ENCODE measurements at places on chromosomes 6 and 20.

DNA sequence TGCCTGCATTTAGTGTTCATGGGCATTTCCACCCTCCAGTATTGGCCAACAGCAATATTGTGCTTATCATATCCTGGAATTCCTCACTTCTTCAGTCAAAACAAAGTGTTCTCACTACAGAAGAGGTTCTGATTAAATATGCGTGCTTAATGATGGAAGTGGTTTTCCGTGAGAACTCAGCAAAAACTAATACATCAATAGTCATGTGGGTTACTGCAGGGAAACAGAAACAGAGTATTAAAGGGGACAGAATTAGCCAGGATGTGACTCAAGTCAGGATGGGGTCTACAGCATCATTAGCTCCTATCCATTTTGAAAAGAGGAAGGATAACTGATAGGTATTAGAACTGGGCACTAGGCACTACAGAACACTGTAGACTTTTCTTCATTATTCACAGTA, 384.6 kb downstream of the CDKAL1 start:
- DNase-seq = no peak

DNA sequence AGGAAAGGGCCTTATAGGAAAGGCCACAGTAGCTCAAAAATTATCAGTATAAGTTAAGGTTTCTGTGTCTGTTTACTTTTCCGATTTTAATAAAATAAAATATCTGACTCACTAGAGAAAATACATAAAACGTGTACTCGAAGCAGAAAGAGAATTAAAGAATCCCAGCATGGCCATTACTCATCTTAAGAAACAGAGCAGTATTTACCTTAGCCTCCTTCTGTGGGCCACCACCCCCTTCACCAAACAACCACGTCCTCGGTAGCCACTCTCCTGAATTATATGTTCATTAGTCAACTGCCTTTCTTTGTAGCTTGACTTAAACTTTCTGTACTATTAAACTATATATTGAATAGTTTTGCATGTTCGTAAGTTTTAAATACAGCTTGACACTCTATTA, 72.2 kb upstream of the SPTLC3 start:
- DNase-seq = no peak

- DNase-seq = no peak
These were observed 5.2 kb upstream of the BTBD9 start for GRCh38 chr6:38644951-38645350.

- DNase-seq = no peak
These were observed 306.9 kb upstream of the ADGRB3 start for GRCh38 chr6:68328156-68328555.
